KBM-7 (cell line): ENCODE measurements at places on chromosomes 2 and 18.

- DNase-seq = no peak
These were observed 242.2 kb downstream of the CDH20 start for GRCh38 chr18:61575419-61575818.

- no peak for DNase-seq
These were observed 442.6 kb downstream of the CMPK2 start for GRCh38 chr2:6423157-6423556.

GRCh38 chr2:241064008-241064801, 37.9 kb downstream of the MTERF4 start:
- DNase-seq = no peak

DNA sequence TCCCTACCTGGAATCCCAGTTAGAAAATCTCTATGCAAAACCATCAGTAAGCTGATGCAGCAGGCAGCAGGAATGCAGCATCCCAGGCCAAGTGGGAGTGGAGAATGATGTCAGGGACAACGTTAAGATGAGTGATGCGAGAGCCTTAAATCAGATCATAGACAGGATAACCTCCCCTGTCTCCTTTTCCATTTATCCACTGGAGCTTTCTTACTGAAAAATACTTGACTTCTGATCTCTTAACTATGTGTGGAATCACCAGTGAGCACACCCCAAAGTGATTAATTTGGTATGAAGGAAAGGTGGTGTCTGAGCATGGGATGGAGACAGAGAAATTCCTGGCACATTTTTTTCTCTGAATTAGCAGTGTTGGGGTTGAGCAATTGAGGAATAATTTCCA, 98.0 kb downstream of the RND3 start:
- DNase-seq = no peak

GRCh38 chr2:191539068-191539467, 138.9 kb upstream of the NABP1 start:
- peak; percentile 40 for DNase-seq

DNA sequence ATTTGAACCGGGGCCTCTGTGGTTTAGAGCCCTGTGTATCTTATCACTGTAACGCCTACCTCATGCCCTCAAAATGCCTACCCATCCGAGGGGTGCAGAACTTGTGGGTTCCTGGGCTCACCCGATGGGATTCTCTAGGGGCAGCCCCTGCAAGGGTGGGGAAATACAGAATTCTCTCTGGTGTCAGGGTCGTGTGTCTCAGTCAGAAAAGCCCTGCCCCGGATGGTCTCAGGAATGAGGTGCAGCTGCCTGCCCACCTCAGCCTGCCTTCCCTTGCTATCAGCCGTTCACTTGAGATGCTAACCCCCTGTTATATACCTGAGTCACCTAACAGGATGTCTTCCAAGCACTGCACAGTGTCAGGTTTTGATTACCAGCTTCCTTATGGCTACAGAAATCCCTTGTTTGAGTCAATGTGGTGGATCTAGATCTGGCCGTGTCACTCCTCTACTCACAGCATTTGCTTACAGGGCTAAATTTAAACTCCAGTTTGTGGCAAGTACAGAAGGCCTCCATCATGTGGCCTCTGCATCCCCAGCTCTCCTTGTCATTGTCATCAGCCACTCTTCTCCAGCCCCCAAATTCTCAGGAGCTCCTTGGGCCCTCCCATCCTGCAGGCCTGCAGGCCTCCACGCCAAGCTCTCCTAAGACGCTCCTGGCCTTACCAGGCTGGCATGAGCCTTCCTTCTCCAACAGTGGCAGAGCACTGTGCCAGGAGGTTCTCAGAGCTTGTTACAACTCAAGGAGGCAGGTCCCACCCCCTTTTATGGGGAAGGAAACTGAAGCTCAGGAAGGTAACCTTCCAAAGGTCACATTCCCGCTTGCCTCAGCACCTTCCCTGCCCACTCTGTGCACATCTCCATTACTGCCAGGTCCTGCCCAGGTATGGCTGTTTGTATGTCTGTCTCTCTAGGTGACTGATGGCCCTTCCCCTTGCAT, 14.3 kb upstream of the MAP3K2 start:
- DNase-seq = no peak

- no peak for DNase-seq
These were observed 42.5 kb downstream of the FER1L5 start for GRCh38 chr2:96684883-96685576.

- no peak for DNase-seq
These were observed 73.5 kb downstream of the FIGN start for GRCh38 chr2:163662141-163662780.

DNA sequence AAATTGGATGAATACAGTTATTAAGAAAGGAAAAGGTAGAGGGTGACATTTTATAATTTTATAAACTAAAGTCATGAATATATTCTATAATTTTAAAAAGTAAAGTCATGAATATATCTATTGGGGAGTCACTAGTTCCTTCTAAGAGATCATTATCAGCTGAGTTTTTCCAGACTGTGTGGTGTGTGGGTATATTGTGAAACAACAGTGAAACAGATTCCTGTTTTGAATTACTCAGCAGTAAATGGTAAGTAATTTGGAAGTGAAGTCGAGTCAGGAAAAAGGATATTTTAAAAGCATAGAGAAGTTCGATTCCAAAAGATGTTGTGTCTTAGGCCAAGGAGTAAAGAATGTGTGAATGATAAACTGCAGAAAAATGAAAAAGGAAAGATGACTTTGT, 1018.2 kb upstream of the NXPH2 start:
- no peak for DNase-seq

DNA sequence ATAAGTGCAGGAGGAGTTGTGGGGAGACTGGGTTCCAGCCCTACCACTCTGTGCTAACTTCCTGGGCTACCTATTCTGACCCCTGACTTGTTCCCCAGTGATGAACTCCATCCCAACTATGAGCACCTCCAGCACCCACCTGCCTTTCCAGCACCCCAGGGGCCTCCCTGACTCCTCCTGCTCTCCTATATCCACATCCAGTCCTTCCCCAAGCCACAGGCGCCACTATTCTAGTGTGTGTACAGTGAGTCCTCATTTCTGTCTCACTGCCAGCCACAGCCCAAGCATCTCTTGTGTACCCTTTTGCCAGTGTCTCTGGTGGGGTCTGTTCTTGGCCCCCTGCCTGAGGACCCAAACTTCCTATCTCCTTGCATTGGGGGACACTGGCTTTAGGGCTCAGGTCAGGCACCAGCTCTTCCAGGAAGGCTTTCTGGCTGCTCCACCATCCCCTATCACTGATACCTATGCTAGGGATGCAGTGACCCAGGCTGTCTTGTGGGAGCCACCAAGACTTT, 145.2 kb downstream of the INHBB start:
- DNase-seq = no peak

GRCh38 chr18:79877163-79878091, 74.0 kb downstream of the SLC66A2 start:
- no peak for DNase-seq

DNA sequence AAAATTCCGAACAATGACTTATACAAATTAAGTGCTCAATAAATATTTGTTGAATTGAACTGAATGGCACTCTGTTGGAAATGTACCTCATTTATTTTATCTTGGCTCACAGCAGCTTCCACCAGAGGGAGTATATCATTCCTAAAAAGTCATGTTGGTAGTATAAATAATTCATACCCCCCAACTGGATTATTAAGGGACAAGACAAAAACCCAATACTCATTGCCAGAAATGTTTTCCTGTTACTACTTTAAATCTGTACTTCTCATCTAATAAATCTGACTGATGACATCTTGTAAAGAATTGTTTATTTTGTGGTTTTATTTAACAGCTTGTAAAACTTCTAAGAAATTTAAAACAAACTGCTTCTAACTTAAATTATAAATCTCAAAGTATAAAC, 163.9 kb downstream of the CDH2 start:
- DNase-seq = no peak

DNA sequence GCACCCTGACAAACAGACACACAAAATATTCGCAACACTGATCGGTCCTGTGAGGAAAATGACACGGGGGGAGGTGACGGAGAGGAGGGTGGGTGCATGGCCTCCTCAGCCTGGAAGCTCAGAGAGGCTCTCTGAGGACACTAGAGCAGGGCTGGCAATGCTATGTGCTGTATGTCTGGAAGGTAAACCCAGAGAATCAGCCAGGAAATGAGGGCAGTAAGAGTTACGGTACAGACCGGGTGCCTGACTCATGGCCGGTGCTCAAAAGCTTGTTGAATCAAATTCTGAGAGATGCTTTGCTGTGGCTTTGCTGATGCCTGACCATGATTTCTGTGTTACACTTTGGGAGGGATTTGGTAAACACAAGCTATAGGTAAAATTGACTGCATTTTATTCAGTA, 81.9 kb downstream of the CCDC93 start:
- no peak for DNase-seq

- no peak for DNase-seq
These were observed 75.2 kb downstream of the COBLL1 start for GRCh38 chr2:164766216-164766953.

DNA sequence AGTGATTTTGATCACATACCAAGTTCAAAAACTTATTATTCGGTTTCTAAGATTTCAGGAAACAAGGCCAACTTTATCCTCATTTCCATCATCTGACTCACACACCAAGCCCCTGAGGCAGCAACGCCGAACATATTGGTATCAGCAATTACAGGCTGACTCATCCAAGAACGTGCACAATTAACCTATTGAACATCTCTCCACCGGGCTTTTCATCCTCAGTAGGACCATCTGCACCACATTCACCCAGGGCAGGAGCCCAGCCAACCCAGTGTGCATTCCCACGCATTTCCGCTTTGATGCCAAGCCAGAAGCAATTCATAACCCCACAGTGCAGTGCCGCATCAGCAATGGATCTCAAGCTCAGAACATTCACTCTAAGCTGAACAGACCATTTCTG, 52.9 kb downstream of the SCG2 start:
- DNase-seq = no peak

DNA sequence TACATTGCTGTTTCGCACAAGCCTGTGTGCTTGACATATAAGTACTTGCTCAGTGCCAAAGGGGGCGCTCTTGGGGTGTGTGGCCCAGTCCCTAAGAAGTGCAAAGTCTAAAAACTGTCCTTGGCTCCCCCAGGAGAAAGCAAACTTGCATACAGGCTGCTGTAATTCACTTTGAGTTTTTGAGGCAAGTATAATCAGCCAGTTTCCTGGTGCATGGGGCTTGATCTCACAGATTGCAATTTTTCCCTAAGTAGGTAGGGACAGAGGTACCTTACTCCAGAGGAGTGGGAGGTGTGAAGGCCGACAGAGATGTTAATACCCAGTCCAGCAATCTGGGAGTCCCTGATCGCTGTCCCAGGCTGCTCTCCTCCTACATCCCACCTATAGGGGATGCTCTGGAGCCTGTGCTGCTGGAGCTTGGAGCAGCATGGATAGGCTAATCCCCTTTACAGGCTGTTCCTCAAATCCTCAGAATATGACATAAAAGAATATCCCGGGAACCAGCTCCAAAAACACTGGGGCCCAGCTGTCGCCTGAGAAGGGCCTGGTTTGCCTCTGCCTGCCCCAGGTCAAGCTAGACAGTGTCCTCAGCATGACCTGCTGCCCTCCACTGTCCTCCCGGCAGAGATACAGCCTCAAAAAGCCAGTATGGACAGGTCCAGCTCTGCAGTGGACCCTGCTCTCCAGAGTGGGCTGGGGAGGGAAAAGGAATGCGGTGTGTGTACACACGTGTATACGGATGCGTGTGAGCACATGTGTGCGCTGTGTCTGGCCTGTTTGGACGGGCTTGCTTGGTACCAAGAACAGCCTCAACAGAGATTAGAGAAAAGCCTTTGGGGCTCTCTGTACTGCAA, 136.5 kb upstream of the HAAO start:
- peak; percentile 62 for DNase-seq

- no peak for DNase-seq
These were observed 28.3 kb upstream of the SNED1 start for GRCh38 chr2:240970104-240970503.

DNA sequence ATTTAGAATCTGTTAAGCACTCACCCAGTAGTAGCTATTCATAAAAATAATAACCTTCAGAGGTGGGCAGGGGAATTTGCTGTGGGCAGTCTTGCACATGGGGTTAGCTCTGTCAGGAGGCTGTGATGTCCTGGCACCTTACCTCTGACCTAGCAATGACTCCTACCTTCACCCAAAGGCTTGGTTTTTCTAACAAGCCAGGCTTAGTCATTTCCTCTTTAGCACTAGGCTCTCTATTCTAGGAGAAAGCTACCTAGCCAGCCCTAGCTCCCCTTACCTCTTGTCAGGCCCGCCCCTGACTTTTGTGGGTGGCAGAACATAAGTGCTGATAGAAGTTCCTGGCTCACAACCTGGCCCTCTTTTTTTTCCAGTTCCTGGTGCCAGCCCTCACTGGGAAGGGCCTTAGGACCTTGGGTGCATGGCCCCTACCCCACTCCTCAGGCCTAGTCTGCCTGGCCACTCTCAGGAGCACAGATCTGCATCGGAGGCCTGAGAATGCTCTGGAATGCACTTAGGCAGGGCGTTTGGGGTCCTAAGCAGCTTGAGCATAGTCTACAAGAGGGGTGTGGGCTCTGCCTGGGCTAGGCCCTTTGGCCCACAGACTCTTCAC, 17.7 kb downstream of the CPLX4 start:
- no peak for DNase-seq

DNA sequence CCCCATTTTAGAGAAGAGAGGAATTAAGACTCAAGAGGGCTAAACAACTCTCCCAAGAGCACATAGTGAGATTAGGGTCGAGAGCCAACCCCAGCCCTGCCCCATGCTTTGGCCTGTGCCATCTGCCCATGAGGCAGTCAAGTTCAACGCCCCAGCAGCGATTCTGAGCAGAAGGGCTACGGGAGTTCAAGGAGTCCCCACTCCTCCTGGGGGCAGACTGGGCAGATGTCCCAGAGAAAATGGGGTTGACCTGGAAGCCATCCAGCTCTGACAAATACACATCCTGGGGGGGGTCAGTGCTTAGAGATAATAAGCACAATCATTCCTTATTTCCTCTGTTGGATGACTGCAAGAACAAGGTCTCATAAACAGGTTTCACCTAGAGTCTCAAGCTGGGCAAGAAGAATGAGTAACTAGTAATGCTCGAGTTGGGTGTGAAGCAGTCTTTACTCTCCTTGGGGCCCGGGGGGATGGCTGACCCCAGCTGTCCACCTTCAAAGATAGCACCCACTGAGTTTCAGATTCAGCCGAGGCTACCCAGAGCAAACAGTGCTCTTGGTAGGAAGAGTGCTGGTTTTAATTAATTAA, 716.4 kb downstream of the RNF144A start:
- DNase-seq = no peak

- DNase-seq = no peak
These were observed 250.7 kb downstream of the NAPG start for GRCh38 chr18:10776493-10776892.

GRCh38 chr2:98460573-98461497, 16.2 kb downstream of the INPP4A start:
- DNase-seq = no peak
